Activated CD8-positive, alpha-beta memory T cell treated with anti-CD3 and anti-CD28 coated beads for 4 hours (primary cell): ENCODE measurements at places on chromosomes 1 and 21.
A peak's percentile ranks its signal among the peaks of the same experiment; 100 is the strongest.

DNA sequence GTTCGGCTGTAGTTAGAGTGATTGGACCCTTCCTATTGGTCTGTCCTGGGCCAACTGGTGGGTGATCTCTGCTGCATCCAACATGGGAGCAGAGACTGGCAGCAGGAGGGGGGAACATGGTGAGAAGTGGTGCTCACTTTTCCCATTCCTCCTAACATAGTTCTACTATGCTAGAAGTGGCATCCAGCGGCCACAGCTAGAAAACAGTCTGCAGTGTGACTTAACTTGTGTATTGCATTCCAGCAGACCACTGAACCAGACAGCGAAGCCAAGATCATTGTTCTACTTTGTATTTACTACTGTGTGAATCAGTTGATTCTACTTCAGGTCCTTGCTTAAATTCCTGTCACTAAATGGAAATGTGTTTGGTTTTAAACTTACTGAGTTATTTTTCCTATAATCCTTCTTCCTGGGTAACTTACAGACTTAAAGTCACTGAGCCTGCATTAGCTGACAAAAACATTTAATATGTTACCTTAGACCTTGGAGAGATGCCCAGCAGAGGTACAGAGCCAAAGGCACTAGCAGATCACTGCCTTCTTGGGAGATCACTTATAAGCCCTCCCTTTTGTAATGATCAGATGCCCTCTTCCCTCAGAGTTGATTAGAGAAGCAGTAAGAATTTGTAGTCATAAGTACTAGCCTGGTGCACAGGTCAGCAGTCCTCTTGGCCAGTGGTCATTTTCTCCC lies 8.2 kb downstream of the FABP3 start:
- no peak for DNase-seq

- no peak for DNase-seq
Measured at GRCh38 chr1:211547710-211548109, 31.3 kb downstream of the SLC30A1 start.

DNA sequence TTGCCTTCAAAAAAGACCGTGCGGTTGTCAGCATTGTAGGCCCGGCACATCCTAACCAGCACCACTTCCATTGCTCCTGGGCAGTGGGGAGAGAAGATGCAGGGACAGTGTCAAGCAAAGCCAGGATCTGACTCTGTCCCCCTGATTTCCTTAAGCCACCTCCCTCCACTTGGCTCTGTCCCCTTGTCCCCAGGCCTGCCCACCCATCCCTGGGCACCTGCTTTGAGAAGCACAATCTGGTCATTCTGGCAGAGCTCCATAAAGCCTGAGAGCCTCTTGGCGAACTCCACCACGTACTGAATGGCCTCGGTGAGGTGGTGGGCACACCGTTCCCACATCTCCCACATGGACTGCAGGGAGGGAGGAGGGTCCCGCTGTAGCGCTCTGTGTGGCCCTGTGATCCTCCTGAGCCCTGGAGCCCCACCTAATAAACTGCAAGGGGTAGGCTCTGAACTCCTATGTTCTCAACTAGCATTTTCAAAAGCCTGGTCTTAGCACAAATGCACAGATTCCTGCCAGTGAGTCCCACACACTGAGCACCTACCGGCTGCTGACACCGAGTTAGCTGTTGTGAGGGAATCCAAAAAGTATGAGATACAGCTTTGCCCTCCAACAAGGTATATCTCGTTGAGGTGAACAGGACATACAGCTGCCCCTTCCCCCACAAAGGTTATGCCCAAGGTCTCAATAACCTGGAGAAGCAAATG lies 8.2 kb upstream of the LINGO4 start:
- DNase-seq: no peak

GRCh38 chr1:38576241-38576640 lies 283.3 kb downstream of the RRAGC start:
- no peak for DNase-seq

DNA sequence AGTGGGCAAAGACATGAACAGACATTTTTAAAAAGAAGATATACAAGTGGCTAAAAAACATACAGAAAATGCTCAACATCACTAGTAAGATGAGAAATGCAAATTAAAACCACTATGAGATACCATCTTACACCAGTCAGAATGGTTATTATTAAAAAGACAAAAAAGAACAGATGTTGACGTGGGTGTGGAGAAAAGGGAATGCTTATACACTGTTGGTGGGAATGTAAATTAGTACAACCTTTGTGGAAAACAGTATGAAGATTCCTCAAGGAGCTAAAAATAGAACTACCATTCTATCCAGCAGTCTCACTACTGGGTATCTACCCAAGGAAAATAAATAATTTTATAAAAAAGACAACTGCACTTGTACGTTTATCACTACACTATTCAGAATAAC lies 73.9 kb downstream of the EBNA1BP2 start:
- no peak for DNase-seq

DNA sequence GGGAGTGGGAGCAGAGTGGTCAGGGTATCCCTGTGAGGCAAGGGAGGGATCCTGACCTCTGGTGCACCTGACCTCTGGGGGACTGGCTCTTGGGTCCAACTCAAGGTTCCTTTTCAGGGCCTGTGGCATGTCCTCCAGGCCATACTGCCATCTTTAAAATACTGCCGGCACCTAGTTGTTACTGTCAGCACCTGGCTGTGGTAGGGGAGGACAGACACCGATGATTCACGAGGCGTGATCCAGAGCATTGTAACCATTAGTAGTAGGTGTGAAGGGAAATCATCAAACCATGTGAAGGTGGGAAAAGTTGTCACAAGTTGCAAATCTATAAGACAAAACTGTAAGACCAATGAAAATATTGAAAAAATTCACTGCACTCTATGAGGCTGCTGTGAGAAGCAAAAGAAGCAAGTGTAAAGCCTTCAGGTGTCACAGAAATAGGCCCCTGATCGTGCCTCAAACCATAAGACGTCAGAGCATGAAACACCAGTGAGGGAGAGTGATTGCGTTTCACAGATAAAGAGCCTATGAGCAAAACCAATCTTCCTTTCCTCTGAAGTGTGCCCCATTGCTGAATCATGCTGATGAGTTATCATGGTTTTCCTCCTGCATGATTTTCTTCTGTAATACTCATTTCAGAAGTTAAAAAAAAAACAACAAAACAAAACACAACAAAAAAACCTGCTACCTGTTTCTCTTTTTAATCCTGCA lies 55.3 kb downstream of the CDC7 start:
- peak; percentile 53 for DNase-seq

DNA sequence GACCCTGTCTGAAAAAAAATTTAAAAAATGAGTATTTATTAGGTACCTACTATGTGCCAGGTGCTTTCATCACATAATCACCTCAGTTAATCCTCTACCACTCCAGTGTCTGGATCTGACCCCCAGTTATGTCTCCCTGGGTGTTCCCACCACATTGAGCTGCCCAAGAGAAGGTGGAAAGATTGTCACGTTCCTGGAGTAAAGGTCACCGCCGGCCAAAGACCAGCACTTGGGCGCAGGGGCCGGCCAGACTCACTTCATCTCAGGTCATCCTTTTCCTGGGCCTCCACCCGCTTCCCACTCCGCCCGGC lies 714 bp downstream of the PYCR2 start:
- no peak for DNase-seq

- no peak for DNase-seq
Measured at GRCh38 chr1:65420590-65421350, at the start of the genes LEPR and LEPROT. LEPR (plus strand) TSS chr1:65420668; CDS start chr1:65565566, 144,898 bp downstream. LEPROT (plus strand) TSS chr1:65420668; CDS start chr1:65420725, 57 bp downstream.

DNA sequence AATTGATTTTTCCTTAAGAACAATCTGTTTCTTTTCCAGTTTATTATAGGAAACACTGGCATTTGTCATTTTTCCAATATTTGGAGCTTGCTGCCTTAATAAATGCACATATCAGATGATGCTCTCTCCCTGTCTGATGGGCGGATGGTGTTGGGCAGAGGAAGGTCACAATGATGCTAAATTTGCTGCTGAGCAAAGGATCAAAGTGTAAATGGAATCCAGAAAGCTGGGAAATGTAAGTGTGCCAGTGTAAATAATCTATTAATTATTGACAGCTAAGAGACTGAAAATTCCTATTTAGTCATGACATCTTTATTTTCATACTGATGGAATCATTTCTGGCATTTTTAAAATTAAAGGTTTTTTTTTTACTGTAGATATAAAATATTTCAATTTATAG lies 243.2 kb downstream of the PTBP2 start:
- no peak for DNase-seq

GRCh38 chr1:229860926-229861325 lies 206.1 kb upstream of the GALNT2 start:
- DNase-seq: no peak

DNA sequence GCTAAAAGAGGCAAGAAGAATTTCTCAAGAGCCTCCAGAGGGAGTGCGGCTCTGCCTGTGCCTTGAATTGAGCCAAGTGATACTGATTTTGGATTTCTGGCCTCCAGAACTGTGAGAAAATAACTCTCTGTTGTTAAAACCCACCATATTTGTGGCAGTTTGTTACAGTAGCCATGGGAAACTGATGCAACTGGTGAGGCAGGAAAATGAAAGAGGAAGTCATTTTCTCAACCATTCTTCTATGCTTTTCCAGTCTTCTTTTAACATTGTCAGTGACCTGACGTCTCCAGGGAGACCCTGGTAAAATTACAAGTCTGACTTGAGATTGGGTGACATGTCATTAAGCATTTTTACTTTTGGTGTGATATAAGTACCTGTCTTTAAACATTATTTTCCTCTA lies 5.8 kb downstream of the OR6P1 start:
- DNase-seq: no peak

DNA sequence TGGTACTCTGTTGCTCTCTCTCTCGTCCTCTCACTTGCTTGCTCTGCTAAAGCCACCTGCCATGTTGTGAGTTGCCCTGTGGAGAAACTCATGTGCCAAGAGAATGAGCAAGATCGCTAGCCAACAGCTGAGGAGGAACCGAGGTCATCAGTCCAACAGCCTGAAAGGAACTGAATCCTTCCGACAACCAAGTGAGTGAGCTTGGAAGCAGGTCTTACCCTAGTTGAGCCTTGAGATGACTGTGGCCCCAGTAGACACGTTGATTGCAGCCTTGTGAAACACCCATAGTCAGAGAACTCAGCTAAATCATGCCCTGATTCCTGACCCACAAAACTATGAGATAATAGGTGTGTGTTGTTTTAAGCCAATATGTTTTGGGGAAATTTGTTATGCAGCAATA lies 48.1 kb upstream of the BACH1 start:
- DNase-seq: no peak

- DNase-seq: no peak
Measured at GRCh38 chr1:73909043-73909562, 288.9 kb downstream of the LRRIQ3 start.

DNA sequence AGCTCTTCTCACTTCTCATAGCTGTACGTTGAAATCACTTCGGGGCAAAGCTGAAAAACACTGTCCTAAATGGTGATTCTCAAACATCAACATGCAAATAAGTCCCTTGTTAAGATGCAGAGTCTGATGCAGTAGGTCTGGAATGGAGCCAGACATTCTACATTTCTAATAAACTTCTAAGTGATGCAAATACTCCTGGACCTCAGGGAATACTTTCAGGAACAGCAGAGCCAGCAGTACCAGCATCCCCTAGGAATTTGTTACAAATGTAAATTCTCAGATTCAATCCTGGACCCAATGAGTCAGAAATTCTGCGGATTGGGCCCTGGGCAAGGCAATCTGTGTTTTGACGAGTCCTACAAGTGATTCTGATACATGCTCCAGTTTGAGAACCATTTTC lies 152.3 kb downstream of the PCNX2 start:
- no peak for DNase-seq

DNA sequence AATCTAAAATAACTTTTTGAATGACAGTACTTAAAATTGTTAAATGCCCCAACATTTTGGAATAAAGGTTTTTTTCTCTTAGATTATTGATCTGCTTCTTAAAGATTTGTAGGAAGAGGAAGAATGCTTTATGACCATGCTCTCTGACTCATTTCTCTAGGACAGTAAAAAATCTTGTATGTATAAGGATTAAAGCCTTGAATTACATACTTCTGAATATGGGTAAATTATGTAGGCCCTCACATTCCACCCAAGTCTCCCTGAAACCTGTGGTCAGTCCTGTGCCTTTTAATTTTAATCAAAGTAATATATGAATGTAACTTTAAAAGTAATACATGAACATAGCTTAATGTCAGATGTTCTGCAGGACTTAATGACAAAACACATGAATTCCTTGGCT lies 50.5 kb downstream of the ABCD3 start:
- DNase-seq: no peak

DNA sequence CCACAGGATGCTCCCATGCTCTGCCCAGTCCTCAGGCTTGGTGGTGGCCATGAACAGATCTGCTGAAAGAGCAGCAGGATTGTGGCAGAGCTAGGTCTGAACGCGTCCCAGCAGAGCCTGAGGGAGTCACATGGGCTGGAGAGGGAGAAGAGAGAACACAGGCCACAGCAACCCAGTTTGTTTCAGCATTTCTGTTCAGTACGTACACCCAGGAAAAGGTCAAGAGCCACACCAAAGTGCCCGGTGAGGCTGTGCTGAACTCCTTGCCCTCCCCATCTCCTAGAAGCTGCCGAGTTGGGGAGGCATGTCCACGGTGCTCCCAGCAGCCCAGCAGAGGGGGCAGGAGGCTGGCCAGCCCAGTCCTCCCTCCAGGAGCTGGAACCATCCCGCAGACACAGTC lies 5.5 kb downstream of the PKP1 start:
- DNase-seq: no peak

GRCh38 chr21:33018707-33019465 lies 6.8 kb upstream of the OLIG2 start:
- no peak for DNase-seq

DNA sequence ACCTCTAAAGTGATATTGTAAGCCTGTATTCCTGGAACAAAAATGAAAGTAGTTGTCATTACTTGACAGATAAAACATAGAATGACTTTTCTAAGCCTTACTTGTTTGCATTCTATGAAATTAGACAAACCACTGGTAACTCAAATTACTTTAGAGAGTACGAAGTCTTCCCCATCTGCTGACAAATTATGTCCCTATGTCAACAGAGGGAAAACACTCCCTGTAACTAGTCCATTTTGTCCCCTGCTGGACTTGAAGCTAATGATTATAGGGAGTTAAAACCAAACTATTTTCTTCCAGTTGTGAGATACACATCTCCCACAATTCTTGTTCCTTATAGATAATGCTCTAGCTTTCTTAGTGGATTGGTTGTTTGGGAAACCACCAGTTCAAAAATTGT lies 39.6 kb downstream of the GREM2 start:
- no peak for DNase-seq

GRCh38 chr1:43706598-43707189 lies 642 bp upstream of the ST3GAL3 start:
- DNase-seq: no peak

DNA sequence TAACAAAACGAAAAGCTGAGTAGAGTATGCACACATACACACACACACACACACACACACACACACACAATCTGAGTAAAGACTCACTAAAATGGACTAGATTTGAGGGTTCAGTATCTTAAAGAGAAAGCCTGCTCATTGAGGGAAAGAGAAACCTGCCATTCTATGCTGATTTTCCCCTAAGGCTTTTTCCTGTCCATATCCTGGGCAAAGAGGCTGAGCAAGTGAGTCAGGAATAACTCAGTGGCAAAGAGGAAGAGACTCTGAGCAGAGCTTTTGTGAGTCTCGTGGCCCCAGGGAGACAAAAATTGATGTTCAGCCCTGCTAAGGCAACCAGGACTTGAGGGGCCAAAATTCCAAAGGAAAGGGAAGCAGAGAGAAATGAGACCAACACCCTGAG lies 37.3 kb upstream of the RUNX1 start:
- no peak for DNase-seq

- DNase-seq: no peak
Measured at GRCh38 chr1:97082160-97082848, 360.7 kb downstream of the PTBP2 start.
